Esophagus muscularis mucosa (tissue), 4 donors: ENCODE measurements at places on chromosomes 4 and X. TPM values are rescaled to one million over a fixed set of nuclear protein-coding genes. Genes with fewer than 3 reads are reported as not detected.
A peak's percentile ranks its signal among the peaks of the same experiment; 100 is the strongest.

GRCh38 chr4:160353548-160353947 lies 1250.7 kb downstream of the RAPGEF2 start:
- no peak overlapping the region for H3K27ac ChIP-seq
- no peak overlapping the region for H3K4me3 ChIP-seq
- no peaks in the 10 kb centered on the region for H3K27me3 ChIP-seq
- no peak for DNase-seq

GRCh38 chr4:17284323-17285175 lies 227.3 kb downstream of the QDPR start:
- peaks cover 6% of the 10 kb centered on the region for H3K4me1 ChIP-seq
- DNase-seq: peak; percentile 79
- no peak overlapping the region for H3K4me3 ChIP-seq
- H3K27ac ChIP-seq: no peak overlapping the region

DNA sequence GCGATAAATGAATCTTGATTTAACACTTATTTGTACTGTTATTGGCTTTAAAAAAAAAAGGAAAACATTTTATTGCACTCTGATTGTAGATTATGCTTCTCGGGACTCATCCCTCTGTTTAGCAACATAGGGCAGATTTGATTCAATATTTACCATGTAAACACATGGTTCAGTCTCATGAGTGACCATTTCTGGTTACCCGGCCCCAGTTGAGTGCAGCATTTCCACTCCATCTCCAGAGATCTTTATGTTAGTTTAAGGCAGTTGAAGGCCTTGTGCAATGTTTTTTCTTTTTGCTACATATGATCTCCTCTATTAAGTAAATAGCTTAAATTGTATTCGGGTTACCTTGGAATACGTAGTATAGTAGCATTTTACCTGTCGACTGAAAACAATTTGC lies 143.3 kb upstream of the RPS6KA3 start:
- H3K27ac ChIP-seq: no peak overlapping the region
- H3K36me3 ChIP-seq: no peaks in the 10 kb centered on the region
- H3K27me3 ChIP-seq: no peaks in the 10 kb centered on the region
- H3K4me3 ChIP-seq: no peak overlapping the region
- no peak for DNase-seq

DNA sequence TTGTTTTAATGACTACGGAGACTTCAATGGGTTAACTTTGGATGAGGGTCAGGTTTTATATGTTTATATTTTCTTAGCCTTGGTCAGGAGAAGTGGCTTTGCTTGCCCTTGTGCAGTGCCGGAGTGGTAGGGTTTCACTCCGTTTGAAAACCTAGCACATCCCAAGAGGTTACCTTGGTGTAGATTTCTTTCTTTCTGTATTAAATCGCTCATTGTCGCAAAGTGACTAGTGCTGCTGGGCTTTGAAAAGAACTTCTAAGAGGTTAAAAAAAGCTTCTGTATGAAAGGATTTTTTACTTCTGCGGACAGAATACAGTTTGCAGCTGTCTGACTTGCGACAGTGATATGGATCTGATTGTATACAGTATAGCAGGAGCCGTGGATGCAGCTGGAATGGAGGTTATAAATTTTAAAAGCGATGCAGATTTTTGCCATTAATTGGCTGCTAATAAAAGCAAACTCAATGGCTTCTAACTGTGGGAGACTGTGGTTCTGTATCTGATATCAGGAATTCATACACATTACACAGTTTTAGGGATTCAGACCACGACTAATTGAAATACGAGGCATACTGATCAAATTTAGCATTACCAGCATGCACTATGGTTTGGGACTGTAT lies 340.9 kb upstream of the PITX2 start:
- no peaks in the 10 kb centered on the region for H3K4me1 ChIP-seq
- no peaks in the 10 kb centered on the region for H3K36me3 ChIP-seq
- DNase-seq: no peak
- no peak overlapping the region for H3K4me3 ChIP-seq
- no peaks in the 10 kb centered on the region for H3K27me3 ChIP-seq

The ATOH1 gene
- total RNA-seq: not detected
